AML-193 (cell line): ENCODE measurements at places on chromosomes 4 and X.
A peak's percentile ranks its signal among the peaks of the same experiment; 100 is the strongest.

GRCh38 chrX:151088221-151088620, 88.2 kb upstream of the GPR50 start:
- DNase-seq = no peak

DNA sequence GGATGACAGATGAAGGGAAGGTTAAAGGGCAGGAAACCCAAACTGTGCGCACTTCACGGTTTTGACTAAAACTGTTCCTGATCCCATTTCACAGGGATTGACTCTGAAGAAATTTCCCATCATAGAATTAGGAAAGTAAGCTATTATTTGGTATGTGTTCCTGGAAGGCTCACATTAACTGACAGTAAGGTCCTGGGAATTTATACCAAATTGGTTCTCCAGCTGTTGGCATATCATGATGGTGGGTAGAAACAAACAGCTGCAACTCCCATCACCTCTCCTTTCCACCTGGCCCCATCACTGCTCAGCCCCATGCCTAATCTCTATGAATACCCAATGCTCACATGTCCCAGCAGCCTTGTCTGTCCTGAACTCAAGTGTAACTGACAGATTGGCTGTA, 121.2 kb downstream of the GPC3 start:
- DNase-seq = no peak

DNA sequence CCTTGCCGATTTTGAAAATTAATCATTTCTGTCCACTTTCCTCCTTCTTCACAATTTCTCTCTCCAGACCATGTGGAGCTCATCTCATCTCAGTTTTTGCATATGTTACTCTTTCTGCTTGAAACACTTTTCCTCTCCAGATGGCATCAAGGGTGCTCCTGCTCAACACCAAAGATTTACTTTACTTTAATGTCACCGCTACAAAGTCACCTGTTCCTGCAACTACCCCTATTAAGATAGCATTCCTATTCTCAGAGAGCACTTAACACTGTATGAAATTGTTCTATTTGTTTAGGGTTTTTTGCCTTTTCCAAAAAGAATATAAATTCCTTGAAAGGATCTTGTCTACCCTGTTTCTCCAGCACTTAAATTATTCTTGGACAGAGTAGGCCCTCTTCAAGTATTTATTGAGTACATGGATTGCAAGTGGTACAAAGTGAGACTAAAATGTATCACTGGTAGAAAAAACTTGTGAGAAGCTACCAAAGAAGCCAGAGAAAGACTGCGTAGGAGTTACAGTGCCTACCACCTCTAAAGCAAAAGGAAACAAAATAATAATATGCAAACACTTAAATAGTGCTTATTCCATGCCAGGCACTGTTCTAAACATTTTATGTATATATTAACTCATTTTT, 1.1 kb upstream of the EXOSC9 start:
- no peak for DNase-seq

GRCh38 chrX:133287860-133288259, 69.7 kb upstream of the TFDP3 start:
- DNase-seq = no peak

GRCh38 chr4:185567381-185568376, 32.4 kb upstream of the PDLIM3 start:
- DNase-seq = no peak

GRCh38 chr4:56649445-56650261, 31.4 kb downstream of the HOPX start:
- no peak for DNase-seq

GRCh38 chrX:98481636-98482035, 1597.9 kb downstream of the RPA4 start:
- DNase-seq = no peak

GRCh38 chrX:134443020-134443419, 16.9 kb upstream of the HPRT1 start:
- DNase-seq = no peak

- no peak for DNase-seq
These were observed 646 bp upstream of the FAM3A start for GRCh38 chrX:154516656-154517100.

- DNase-seq = no peak
These were observed 35.6 kb downstream of the FRMPD3 start for GRCh38 chrX:107485013-107485412.

DNA sequence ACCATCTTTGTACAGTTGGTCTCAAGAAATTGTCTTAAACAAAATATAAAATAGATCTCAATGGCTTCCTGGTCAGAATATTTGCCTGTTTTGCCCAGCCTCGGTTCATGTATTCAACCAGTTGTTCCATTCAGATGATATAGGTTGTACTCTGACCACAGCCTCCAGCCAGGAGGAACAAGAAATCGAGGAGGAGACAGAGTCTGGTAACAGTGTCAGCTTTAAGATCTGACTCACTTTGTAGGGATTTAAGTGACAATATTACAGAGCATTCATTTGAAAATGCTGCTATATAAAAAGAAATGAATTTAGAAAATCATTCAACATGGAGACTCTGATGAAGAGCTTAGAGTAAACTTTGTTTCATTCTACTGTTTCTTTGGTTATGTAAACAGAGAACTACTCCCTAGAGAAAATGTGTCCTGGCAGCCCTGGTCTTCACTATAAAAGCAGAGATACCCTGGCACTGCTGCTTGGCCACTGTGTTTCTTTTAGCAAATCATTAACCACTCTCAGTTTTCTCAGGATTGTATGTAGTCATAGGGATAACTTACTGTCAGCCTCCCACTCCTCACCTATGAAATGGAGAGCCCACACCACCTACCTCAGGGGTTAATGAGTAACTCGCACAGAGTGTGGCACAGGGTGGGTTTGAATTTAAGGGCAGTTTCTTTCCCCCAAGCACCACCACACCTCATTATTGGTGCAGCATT, 53.5 kb downstream of the PAGE2 start:
- no peak for DNase-seq

- DNase-seq = no peak
These were observed 51.4 kb upstream of the RAPGEF2 start for GRCh38 chr4:159051245-159052071.

- DNase-seq = no peak
These were observed 357.1 kb upstream of the NOCT start for GRCh38 chr4:138658518-138658917.

GRCh38 chrX:12657881-12658280, 133.3 kb upstream of the PRPS2 start:
- DNase-seq = no peak

DNA sequence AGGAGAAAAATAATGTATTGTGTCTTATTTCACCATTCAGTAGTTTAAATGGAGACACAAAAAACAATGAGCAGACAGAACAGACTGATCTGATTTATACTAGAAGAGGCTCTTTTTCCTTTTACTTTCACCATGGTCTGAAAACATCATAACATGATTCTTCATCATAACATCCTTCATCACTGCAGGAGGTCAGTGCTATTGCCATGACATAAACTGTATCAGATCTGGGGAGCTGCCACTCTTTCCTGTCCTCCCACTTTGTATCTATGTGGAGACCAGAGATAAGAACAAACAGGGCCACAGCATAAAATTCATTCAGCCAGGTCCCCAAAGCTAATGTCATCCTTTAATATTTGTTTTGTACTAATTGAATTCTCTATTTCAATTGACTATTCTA, 25.2 kb downstream of the SOD3 start:
- no peak for DNase-seq

GRCh38 chr4:14379183-14379582, 623.1 kb upstream of the CPEB2 start:
- no peak for DNase-seq

DNA sequence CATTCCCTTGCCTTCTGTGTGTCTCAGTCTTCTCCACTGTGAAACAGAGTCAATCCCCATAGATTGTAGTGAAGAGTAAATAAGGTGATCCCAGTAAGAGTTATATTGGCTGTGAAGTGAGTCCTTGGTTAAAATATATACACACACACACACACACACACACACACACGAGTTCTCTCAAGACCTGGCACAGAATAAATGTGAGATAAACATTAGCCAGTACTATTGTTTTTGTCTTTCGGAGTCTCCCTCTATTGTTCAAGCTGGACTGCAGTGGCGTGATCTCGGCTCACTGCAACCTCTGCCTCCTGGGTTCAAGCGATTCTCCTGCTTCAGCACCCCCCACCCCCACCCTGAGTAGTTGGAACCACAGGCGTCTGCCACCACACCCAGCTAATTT, 44.8 kb upstream of the FAM156A start:
- DNase-seq = no peak

DNA sequence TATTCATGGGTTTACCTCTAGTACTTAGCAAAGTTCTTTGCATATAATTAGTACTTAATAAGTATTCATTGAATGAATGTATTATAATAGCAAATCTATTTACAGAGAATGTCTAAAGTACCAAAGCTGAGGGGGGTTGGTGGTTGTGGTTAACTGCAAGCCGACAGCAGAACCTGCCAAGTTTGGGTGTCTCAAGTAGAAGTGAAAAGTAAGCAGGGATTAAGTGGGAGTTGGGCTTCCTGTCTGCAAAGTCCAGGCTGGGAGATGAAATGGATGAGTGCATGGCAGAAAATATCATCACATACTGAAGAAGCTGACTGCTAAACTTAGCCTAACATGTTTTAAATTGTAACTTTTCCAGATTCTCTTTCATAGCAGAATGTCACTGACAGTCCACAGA, 169.6 kb downstream of the CAMK2D start:
- no peak for DNase-seq

DNA sequence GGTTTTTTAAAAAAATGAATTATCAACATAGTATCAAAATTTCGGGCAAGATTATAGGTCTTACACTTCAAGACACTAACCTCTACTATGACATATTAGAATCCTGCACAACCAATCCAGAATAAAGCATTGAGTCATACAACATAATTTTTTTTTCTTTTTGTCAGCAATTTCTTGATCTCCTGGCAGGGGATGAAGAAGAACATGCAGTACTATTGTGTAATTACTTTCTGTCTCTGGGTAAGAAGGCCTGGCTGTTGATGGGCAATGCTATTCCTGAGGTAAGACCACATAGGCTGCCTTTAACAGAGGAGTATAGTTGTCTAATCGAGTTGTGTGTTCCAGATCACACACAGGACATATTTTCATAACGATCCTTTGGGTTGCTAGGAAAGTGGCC, 67.5 kb downstream of the FBXL5 start:
- no peak for DNase-seq

DNA sequence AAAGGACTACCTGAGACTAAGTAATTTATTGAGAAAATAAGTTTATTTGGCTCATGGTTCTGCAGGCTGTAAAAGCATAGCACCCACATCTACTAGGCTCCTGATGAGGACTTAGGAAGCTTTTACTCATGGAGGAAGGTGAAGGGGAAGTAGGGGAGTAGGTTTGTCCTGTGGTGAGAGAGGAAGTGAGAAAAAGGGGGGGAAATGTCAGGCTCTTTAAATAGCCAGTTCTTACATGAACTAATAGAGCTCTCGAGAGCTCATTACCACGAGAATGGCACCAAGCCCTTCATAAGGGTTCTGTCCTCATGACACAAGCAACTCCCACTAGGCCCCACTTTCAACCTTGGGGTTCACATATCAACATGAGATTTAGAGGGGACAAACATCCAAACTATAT, 125.5 kb upstream of the NRK start:
- DNase-seq = no peak

GRCh38 chrX:152412105-152412504, 39.0 kb downstream of the GABRA3 start:
- DNase-seq = no peak

DNA sequence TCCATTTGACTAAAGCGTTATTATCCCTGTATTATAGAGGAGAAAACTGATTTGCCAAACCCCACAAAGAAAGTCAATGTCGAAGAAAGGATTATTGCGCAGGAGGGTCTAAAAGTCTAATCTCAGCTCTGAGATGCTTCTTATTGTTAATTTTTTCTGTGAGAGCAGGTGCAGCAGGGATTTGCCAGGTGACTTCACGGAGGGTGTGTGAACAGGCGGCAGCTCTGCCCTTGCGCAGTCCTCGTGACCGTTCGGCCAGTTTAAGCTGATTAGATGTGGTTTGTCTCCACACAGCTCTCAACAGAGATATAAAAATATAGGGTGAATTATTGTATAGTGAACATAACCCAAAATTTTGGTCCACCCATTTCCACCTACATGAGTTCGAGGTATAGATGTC, 28.5 kb downstream of the TENM3 start:
- DNase-seq = no peak

DNA sequence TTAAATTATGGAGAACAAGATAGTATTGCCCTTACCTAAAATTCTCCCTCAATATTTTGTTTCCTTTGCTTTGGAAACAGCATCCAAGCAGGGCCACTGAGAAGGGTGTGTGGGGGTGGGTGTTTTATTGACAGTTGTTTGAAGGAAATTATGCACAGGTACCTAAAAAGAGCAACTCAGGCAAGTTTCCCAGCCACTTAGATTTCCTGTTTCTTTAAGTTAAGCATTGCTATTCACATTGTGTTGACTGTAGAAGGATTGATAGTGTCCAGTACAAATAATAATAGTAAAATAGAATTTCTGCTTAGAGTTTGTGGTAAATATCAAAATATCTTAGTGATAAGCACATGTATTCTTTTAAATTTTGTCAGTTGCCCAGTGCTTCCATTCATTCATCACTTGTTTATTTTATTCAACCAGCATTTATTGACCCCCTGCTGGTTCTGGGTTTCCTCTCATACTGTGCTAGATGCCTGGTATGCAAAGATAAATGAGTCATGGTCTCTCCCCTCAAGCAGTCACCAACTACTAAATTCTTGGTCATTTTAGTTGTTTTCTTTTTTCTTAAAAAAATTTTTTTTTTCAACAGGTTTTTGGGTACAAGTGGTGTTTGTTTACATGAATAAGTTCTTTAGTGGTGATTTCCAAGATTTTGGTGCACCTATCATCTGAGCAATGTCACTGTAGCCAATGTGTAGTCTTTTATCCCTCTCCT, 50.0 kb downstream of the GALNT7 start:
- DNase-seq = no peak

- DNase-seq = no peak
These were observed 44.8 kb downstream of the GAB1 start for GRCh38 chr4:143381189-143382118.

DNA sequence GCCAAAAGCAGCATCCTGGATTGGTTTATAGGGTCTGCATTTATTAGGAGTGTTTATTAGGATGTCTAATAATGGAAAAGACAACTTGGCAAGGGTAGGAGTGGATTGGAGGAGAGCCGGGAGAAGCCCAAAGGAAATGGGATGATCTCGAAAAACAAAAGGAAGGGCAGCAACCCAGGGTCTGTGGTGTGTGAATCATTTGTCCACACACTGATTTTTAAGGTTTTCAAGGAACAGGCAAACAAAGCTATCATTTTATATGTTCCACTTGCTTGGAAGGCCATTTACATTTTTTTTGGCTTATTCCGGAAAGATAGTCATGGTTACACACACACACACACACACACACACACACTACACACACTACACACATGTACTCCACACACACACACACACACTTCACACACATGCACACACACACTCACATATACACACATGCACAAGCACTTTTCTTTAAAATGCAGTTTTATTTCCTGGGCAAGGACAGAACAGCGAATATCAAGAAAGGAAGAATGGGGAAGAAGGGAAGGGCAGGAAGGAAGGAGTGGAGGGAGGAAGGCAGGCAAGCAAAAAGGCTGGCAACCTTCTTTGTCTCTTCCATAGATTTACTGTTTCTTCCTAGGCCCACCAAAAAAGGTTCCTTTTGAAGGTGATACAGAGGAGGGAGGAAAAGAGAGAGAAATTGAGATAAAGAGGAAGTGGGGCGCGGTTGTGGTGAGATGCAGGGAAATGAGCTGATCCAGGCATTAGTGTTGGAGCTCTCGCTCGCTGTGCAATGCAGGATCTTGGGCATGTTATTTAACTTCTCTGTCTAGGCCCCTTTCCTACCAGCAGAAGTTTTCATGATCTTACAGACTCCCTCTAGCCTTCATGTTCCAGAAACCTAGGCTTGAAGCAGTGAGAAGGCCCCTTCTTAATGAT, 88.6 kb upstream of the MAML3 start:
- DNase-seq = peak; percentile 69

GRCh38 chr4:39435659-39436563, 22.8 kb downstream of the RPL9 start:
- no peak for DNase-seq
